ENCODE measurements at places on chromosomes 3 and 15. TPM values are rescaled to one million over a fixed set of nuclear protein-coding genes. Genes with fewer than 3 reads are reported as not detected.

GRCh38 chr3:126211569-126211968 is 31.2 kb upstream of the ALDH1L1 start:
- H3K4me3 ChIP-seq = peak overlapping the region; percentile 7
- H3K27ac ChIP-seq = no peak overlapping the region
- no peaks in the 10 kb centered on the region for H3K4me1 ChIP-seq
- H3K27me3 ChIP-seq = peaks cover 40% of the 10 kb centered on the region
- no peak for DNase-seq

- peaks cover 3% of the 10 kb centered on the region for H3K4me1 ChIP-seq
- no peak for DNase-seq
- peak overlapping the region; percentile 11 for H3K27ac ChIP-seq
- no peak overlapping the region for H3K4me3 ChIP-seq
These were observed 45.8 kb downstream of the PARP15 start for GRCh38 chr3:122623031-122623829.

DNA sequence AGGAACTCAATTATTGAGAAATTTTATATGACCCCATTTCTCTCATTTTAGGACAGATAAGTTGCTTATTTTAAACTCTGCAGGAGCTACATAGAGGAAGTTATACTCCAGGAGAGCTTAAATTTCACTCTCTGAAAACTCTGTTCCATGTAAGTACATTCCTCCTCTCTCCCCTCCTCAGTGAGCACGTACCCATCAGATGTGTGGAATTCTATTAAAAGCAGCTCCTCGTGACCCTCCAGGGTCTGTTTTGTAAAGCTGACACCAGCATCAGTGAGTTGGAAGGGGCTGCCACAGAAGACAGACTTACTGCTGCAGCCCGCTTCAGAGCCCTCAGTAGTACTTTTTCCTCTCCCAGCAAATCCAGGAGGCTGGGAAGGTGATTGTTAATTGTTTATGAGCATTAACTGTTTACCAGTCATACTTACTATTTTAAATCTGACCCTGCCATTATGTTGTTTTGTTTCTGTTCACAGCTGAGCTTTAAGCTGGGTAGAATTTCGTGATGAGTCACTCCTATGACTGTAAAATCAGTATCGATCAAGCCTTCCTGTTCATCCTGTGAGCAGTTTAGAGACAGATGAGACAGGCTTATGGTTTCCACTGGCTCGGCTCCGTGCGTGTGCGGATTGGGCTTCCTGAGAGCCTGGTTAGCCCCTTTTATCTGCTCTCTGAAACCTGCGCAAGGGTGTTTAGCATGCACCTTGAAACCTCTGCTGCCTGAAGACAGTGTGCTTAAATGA is 20.4 kb downstream of the IGF1R start:
- H3K27ac ChIP-seq = peak overlapping the region; percentile 73
- DNase-seq = peak; percentile 60
- H3K27me3 ChIP-seq = no peaks in the 10 kb centered on the region
- H3K4me1 ChIP-seq = peaks cover 55% of the 10 kb centered on the region

DNA sequence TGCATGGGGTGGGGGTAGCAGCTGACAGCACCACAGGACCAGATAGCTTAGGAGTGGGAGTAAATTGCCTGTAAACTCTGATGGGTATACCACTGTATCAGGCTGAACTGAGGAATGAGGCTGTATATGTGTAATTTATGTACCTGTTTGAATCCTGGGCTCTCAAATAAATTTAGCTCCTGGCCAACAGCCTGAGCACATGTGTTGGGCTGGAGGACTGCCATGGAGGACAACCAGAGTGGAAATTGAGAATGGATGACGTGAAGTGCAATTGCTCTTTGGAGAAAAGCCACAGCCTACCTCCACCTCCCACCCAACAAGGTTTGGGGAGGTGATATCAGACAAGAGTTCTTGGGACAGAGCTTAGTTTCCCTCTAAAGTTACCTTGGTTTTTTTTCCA is 328.6 kb upstream of the PROK2 start:
- no peaks in the 10 kb centered on the region for H3K36me3 ChIP-seq
- no peaks in the 10 kb centered on the region for H3K4me1 ChIP-seq
- DNase-seq = no peak

GRCh38 chr15:62979252-62979651 is 63.3 kb upstream of the TPM1 start:
- DNase-seq = no peak
- H3K27ac ChIP-seq = no peak overlapping the region
- H3K27me3 ChIP-seq = peaks cover 9% of the 10 kb centered on the region

GRCh38 chr3:66353530-66353929 is 132.7 kb downstream of the SLC25A26 start:
- no peak for DNase-seq
- H3K4me1 ChIP-seq = peaks cover 17% of the 10 kb centered on the region
- H3K36me3 ChIP-seq = no peaks in the 10 kb centered on the region
- H3K27ac ChIP-seq = no peak overlapping the region

Gene SPESP1
- total RNA-seq = 0.50 TPM

All from activated CD4-positive, alpha-beta T cell treated with anti-CD3 and anti-CD28 coated beads, Interleukin-2, amount 10 ng/mL, durations not matched to agents 7 days and 5 days (primary cell).